ENCODE measurements at places on chromosomes 6 and 20. TPM values are rescaled to one million over a fixed set of nuclear protein-coding genes. Genes with fewer than 3 reads are reported as not detected.
A peak's percentile ranks its signal among the peaks of the same experiment; 100 is the strongest.

The ADGB gene
- total RNA-seq, result not detected

The TGM3 gene
- total RNA-seq, result not detected

The EEF1A2 gene
- total RNA-seq, result 359 TPM

The SLPI gene
- total RNA-seq, result 446 TPM

The BPIFB4 gene
- total RNA-seq, result not detected

The UNC5CL gene
- 10.6 TPM for total RNA-seq

GRCh38 chr20:52060794-52061714 lies 130.5 kb downstream of the ZFP64 start:
- no peaks in the 10 kb centered on the region for H3K27me3 ChIP-seq
- no peak overlapping the region for H3K4me3 ChIP-seq
- no peaks in the 10 kb centered on the region for H3K4me1 ChIP-seq
- peak; percentile 38 for DNase-seq
- no peaks in the 10 kb centered on the region for H3K36me3 ChIP-seq
- H3K27ac ChIP-seq, result no peak overlapping the region

- H3K27me3 ChIP-seq, result peaks cover 54% of the 10 kb centered on the region
- peaks cover 6% of the 10 kb centered on the region for H3K4me1 ChIP-seq
- no peak within 1 kb of the TSS for H3K27ac ChIP-seq
- DNase-seq, result peak; percentile 49
- H3K4me3 ChIP-seq, result no peak within 1 kb of the TSS
These were observed at the start of gene APCDD1L for GRCh38 chr20:58515233-58516212. Gene APCDD1L, minus strand, starts transcription at chr20:58515399. Its CDS starts 692 bp downstream, at chr20:58514707.

DNA sequence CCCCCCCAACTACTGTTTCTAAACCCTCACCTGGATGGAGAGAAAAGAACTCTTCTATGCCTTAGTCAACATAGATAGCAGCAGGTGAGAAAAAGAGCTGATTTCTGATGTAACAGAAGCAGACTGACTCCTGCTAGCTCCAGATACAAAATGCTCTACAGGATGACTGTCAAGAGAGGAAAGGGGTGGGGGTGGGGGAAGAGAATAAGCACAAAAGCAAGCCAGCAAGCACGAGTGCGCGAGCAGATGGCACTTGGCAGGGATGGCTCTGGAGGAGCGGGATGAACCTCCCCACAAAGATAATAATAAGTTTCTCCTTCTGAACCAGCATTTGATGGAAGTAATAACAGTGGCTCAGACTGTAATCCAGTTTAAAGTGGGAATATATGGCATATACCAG lies 45.6 kb upstream of the SPDEF start:
- H3K36me3 ChIP-seq, result peaks cover 23% of the 10 kb centered on the region
- peaks cover 28% of the 10 kb centered on the region for H3K4me1 ChIP-seq
- no peak overlapping the region for H3K27ac ChIP-seq
- no peak overlapping the region for H3K4me3 ChIP-seq
- no peaks in the 10 kb centered on the region for H3K27me3 ChIP-seq

DNA sequence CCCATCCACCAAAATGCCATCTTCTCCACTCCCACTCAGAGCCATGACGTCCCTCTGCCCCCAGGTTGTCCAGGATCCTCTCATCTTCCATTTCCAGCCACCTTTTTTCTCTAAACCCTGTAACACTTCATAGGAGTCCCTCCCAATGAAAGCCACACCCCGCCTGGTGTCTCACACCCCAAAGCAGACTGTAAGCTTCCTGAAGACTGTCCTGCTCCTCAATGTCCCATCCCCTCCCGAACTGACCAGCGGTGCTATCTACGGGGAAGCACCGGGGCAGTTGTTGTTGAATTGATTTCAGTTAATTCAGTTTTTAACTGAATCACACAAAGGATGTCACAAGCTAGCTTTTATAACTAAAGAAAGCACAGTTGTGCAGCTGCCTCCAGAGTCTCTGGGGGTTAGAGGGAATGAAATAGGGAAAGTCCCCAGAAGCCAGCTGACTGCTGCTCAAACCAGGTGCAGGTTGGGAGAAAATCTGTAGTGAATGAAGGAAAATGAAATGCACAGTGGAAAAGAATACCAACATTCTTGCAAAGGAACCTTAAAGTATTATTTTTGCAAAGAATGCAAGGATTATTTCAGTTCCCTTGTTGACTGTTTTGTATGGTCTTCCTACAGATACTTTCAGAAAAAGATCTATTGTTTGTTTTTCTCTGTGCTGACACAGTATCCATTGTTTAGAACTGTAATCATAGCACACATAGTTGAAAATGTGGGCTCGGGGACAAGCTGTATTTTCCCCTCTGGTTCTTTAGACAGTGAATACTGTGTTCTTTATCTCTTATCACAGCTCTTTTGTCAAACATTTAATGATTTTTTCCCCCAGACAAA lies 222.6 kb upstream of the QKI start:
- no peak overlapping the region for H3K4me3 ChIP-seq
- H3K27ac ChIP-seq, result no peak overlapping the region
- H3K4me1 ChIP-seq, result no peaks in the 10 kb centered on the region
- no peaks in the 10 kb centered on the region for H3K36me3 ChIP-seq
- H3K27me3 ChIP-seq, result no peaks in the 10 kb centered on the region
- DNase-seq, result no peak

DNA sequence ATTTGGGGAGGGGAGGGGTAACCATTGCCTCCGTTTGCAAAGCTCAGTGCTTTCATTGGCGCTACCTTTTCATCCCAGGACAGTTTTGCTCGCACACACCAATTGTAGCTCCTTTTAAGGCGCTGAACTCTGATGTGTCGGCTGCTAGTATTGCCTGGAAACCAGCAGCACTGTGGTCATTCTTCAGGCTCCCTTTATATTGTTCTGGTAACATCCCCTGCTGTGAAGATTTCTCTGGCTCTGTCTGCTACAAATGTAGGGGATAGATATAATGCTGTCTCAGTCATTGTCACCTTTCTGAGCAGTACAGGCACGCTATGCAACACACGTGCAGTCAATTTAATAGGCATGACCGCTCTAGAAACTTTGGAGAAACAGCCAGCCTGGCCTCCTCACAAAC lies 172.9 kb upstream of the SASH1 start:
- H3K36me3 ChIP-seq, result no peaks in the 10 kb centered on the region
- DNase-seq, result no peak
- no peaks in the 10 kb centered on the region for H3K4me1 ChIP-seq
- no peak overlapping the region for H3K4me3 ChIP-seq

GRCh38 chr6:37134396-37135191 lies 35.4 kb upstream of the PIM1 start:
- peak overlapping the region; percentile 59 for H3K4me3 ChIP-seq
- peaks cover 70% of the 10 kb centered on the region for H3K4me1 ChIP-seq
- peak; percentile 84 for DNase-seq
- H3K36me3 ChIP-seq, result peaks cover 33% of the 10 kb centered on the region
- H3K27ac ChIP-seq, result peak overlapping the region; percentile 99

DNA sequence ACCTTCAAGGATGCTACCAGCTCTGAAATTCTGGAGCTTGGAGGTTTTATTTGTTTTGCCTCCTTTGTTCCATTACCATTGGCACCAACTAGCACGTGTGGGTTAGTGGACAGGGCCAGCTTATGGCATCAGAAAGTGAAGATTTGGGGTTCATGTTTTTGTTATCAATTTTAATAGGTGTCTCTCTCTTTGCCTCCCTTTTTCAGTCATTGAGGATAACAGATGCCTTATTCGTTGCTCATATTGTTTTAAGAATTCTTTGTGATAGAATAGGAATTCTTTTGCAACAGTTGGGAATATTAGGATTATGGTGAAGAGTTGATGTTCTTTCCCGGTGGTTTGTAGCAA lies 22.9 kb downstream of the TMC2 start:
- no peak overlapping the region for H3K27ac ChIP-seq
- no peaks in the 10 kb centered on the region for H3K36me3 ChIP-seq

- H3K36me3 ChIP-seq, result peaks cover 6% of the 10 kb centered on the region
- no peaks in the 10 kb centered on the region for H3K27me3 ChIP-seq
- peaks cover 52% of the 10 kb centered on the region for H3K4me1 ChIP-seq
- H3K27ac ChIP-seq, result peak overlapping the region; percentile 93
These were observed 53.8 kb downstream of the ADAT2 start for GRCh38 chr6:143396497-143397226.

- peaks cover 14% of the 10 kb centered on the region for H3K4me1 ChIP-seq
- H3K4me3 ChIP-seq, result no peak overlapping the region
- H3K27me3 ChIP-seq, result no peaks in the 10 kb centered on the region
- no peak overlapping the region for H3K27ac ChIP-seq
These were observed 117.4 kb upstream of the HDGFL1 start for GRCh38 chr6:22451962-22452361.

GRCh38 chr6:99341862-99342455 lies 7.5 kb downstream of the FAXC start:
- H3K27me3 ChIP-seq, result peaks cover 13% of the 10 kb centered on the region
- H3K36me3 ChIP-seq, result no peaks in the 10 kb centered on the region
- H3K4me1 ChIP-seq, result peaks cover 14% of the 10 kb centered on the region
- no peak for DNase-seq
- H3K27ac ChIP-seq, result no peak overlapping the region

DNA sequence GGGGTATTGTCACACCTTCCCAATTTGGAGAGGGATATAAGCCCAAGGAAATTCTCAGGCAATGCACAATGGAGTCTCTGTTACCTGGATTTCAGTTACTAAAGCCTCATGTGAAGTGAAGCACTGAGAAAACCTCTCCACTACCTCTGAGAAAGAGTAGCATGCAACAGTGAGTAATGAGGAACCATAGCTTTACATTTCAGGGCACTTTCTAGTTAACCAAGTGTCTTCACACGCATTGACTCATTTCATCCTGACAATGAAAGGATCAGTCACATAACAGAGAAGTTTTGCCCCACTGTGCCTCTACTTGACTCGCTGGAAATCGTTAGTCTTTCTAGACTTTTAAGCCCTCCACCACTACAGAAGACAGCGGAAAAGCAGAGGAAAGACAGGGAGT lies 86.2 kb upstream of the ARID1B start:
- no peak for DNase-seq
- H3K4me1 ChIP-seq, result no peaks in the 10 kb centered on the region
- H3K27ac ChIP-seq, result no peak overlapping the region
- H3K36me3 ChIP-seq, result peaks cover 18% of the 10 kb centered on the region
- no peaks in the 10 kb centered on the region for H3K27me3 ChIP-seq

DNA sequence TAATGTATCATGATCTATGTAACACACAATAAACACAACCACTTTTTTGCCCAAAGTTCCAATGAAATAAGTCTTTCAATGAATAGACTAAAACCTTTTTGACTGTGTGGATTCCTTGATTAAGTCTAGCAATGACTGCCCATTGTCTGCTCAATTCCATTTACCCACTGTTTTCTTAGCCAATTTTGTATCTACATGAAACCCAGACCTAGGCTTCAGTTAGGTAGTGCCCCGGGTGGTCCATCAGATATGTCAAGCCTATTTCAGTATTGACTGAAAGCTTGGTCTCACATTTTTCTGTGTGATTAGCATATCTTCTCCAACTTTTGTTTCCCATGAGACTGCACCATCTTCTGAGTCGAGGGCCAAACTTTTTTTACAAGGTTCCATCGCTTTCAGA lies 615.0 kb downstream of the C6orf118 start:
- no peak for DNase-seq
- no peaks in the 10 kb centered on the region for H3K36me3 ChIP-seq
- peaks cover 8% of the 10 kb centered on the region for H3K4me1 ChIP-seq
